ENCODE measurements at places on chromosomes 11 and 22.

DNA sequence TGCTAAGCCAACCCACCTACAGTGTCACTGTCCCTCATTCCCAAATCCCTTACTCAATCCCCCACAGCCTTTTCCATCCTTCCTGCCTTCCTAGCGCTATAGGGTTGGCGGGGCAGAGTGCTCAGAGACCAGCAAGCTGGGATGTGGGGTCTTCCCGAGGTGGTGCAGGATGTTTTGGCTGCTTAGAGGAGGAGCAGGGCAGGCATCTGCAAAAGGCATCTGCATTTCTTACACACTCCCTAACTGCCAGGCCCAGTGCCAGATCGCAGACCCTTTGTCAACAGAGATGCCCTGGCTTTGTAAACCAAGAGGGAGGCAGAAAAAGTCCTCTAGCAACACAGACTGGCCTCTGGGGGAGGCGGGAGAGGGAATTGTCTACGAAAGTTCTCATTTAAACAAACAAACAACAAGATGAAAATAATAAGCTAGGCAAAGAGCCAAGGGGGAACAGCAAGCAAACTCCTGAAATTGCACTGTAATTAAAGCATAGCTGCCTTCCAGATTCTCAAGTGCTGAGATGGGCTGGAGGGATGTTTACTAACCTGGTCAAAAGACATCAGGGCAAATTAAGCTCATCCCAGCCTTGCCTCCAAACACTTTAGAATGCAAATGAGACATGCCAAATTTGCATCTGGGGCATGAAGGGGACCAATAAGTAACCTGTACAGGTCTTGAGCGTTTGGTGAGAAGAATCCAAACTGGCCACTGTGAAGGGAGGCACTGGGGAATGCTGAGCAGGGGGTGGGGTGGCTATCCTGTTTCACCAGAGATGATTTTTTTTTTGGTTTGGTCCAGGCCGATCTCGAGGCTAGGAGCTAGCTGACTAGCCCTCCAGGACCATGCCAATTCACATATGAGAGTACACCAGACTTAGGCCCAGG lies 38.1 kb upstream of the ADA2 start:
- no peak for DNase-seq

GRCh38 chr11:77548552-77549445 lies 41.0 kb upstream of the AQP11 start:
- no peak for DNase-seq

DNA sequence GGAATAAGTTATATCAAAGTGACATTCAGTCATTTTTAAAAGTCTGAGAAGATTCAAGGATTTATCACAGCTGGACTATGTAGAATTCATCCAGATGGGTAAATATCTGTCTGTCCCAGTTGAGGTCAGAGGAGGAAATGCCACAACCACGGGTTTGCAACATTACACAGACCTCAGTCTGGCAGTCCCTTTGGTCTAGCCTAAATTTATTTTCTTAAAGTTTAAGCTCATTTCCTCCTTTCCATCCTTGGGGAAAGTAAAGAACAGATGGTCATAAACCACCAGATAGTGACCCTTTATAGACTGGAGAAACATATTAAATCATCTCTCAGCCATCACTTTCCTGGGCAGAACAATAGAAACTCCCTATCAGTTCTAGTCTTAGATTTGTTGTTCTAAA lies 238.4 kb upstream of the DDI1 start:
- no peak for DNase-seq

DNA sequence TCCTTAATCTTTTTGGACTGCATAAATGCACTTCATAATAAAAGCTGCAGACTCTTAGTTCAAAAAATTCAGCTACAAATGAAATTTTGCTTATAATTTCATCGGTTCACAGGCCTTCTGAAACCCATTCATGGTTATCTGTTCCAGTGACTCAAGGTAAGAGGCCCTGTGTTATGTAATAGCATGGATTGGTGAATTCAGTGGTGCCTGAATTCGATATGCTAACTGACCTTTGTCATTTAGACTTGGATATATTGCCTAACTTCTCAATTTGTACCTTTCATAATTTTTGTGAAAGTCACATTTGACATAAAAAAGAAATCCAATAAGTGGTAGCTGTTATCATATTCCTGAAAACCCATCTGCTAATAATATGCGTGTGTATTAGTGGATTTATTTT lies 349.9 kb upstream of the KIRREL3 start:
- no peak for DNase-seq

DNA sequence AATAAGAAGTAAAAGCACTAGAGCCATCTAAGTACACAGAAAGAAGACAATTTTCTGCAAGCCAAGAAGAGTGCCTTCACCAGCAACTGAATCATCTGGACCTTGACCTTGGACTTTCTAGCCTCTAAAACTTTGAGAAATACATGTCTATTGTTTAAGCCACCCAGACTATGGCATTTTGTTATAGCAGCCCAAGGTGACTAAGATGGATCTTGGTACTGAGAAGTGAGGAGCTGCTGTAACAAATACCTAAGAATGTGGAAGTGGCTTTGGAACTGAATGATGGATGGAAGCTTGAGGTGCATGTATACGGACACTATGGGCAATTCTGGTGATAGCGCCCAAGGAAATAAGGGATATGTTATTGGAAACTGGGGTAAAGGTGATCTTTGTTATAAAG lies 14.9 kb downstream of the CFAP300 start:
- DNase-seq: no peak

GRCh38 chr22:47651216-47651987 lies 889.0 kb downstream of the TBC1D22A start:
- DNase-seq: no peak
